Stimulated activated CD4-positive, alpha-beta T cell treated with anti-CD3 and anti-CD28 coated beads, Interleukin-12 subunit alpha, Interleukin-12 subunit beta, amount 100 ng/mL, for 4 hours (primary cell): ENCODE measurements at places on chromosomes 5 and 9.

DNA sequence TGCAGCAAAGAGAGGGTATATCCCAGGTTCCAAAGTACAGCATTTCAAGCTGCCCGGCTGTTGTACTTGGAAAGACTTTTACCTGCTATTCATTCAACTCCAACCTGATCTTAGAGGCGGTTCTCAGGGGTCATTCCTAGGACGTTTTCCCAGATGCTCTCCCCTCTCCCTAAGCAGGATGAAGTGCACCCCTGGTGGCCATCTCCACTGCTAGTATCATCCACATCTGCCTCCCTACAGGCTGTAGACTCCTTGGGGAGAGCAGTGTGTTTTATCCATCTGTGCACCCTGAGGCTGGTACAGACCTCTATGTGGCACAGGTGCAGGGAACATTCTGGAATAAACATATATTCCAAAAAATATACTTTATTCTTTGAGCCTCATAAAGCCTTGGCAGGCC, 56.8 kb downstream of the PTPN3 start:
- no peak for DNase-seq

- no peak for DNase-seq
These were observed 66.9 kb downstream of the RFX3 start for GRCh38 chr9:3458806-3459475.

- DNase-seq, result no peak
These were observed 238.3 kb upstream of the EDIL3 start for GRCh38 chr5:84623019-84623418.

DNA sequence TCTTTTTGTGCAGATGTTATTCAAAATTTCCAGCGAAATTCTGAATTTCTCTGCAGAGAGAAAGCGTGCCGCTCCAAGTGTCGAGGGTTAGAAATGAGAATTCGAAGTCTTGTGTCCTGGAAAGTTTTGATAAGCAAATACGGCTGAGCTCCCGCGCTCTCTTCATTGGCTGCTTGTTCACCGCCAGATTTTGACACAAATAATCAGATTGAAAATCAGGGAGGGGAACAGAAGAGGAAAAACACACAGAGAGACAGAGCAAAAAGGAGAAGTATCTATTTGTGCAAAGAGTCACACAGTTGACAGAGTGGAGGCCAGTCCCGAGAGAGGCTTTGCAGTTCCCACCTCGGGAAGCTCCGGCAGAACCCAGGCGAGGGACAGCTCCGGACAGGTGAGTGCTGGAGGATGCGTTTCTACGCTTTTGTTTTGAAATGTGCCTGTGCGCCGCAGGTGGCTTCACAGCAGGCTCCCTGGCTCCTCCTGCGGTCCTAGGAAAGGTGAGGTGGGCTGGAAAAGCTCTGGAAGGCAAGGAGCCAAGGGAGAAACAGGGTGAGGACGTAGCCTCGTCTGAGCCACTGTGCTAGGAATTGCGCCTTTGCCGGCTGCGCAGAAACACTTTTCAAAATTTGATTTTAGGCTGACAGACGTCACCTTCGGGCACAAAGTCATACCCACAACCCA, at the start of gene GFI1B:
Gene GFI1B (plus strand): TSS at position 244 of the 681 bp plus-strand sequence. CDS start 7,985 bp downstream, outside the sequence.
- DNase-seq, result no peak

GRCh38 chr9:112034216-112034611, 137.6 kb downstream of the UGCG start:
- no peak for DNase-seq

DNA sequence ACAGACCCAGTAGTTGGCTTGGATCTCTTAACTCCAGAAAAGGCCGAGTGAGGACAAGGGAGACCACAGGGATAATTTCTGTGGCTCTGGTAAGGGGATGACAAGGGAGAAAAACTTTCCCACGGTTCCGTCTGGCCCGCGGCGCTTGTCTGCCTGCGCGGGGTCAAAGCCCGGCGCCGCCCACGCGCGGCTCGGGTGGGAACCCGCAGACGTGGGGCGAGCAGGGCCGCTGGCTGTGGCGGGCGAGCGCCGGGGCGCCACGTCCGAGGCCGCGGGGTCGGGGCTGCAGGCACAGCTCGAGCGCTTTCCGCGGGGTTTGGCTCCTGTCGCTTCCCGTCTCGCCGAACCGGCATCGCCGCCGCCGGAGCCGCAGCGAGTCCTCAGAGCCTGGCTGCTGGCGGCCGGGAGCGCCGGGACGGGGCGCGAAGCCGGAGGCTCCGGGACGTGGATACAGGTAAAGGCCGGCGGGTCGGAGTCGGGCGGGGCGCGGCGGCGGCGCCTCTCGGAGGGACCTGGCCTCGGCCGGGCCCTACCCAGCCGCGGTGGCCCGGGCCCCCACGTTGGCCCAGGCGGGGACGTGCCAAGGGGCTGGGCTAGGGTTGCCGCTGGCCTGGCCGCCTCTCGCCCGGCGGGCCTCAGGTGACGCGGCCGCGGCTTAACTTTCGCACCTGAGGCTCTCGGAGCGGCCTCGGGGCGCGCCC, at the start of gene RNF180:
Gene RNF180 (plus strand): TSS at position 344 of the 701 bp plus-strand sequence. CDS start 34,965 bp downstream, outside the sequence.
- DNase-seq, result no peak

GRCh38 chr5:142110046-142110531, 1.5 kb downstream of the NDFIP1 start:
- no peak for DNase-seq

GRCh38 chr5:171122372-171122771, 186.7 kb upstream of the TLX3 start:
- DNase-seq, result no peak

- no peak for DNase-seq
These were observed 1339.3 kb downstream of the EFNA5 start for GRCh38 chr5:106331415-106331814.

DNA sequence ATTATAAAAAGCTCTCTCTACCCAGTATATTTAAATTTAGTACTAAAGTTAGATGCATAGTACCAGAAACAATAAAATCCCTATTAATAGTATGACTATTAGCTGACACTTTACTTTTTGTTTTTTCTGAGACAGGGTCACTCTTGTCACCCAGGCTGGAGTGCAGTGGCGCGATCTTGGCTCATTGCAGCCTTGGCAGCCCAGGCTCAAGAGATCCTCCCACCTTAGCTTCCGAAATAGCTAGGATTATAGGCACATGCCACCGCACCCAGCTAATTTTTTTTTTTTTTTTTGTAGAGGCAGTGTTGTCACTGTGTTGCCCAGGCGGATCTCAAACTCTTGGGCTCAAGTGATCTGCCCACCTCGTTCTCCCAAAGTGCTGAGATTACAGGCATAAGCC, 8.0 kb downstream of the CCNG1 start:
- no peak for DNase-seq

GRCh38 chr5:93916872-93917271, 175.5 kb upstream of the POU5F2 start:
- no peak for DNase-seq

DNA sequence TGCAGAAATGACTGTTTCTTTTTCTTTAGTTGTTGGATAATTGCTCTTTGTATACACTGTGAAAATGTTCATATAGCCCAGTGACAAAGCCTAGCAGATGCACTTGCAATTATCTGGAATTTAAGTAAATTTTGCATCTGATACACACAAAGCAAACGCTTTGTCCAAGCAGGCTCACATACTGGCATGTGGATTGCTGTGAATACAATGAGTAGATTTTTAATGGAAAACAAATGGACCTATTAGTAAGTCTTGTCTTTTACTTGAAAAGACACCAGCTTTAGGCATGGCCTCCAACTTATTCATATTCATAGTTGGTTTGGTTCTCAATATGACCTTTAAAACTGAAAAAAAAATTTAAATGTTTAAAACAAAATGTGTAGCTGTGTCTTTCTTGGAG, 1299.8 kb upstream of the WWC1 start:
- no peak for DNase-seq

DNA sequence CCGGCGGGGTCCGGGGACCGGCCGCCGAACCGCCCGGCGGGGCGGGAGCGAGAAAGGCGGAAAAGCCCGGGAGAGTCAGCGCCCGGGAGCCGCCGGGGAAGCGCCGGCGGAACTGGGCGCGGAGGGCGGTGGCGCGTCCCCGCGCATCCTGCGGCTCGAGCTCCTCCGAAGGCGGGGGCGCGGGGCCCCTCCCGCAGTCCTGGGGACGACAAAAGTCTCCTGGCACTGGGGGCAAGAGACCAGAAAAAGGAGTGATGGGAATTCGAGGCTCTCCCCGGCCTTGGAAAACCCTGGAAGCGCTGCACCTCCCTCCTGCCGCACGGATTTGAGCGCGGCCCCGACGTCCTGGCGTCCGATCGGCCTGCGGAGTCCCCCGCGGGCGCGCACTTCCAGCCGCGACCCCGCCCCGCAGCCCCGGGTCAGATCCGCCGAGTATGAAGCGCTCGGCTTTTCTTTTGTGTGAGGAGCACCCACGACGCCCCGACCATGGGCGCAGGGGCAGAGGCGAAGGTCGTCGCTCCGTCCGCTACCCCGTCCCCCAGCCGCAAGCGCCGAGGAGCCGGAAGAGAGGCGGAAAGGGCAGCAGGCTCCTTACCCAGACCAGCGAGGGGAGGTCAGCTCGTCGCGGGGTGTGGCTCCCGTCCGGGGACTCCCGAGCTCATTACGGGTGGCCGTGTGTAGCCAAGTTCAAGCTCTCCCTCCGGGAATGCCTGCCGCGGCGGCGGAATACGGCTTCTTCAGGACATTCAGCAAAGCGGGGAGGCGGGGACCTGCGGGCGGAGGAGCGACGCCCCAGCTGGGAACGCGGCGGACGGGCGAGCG, at the start of gene EPB41L4A:
Gene EPB41L4A (minus strand): TSS at position 114 of the 822 bp plus-strand sequence. CDS start 238 bp downstream, outside the sequence.
- no peak for DNase-seq

DNA sequence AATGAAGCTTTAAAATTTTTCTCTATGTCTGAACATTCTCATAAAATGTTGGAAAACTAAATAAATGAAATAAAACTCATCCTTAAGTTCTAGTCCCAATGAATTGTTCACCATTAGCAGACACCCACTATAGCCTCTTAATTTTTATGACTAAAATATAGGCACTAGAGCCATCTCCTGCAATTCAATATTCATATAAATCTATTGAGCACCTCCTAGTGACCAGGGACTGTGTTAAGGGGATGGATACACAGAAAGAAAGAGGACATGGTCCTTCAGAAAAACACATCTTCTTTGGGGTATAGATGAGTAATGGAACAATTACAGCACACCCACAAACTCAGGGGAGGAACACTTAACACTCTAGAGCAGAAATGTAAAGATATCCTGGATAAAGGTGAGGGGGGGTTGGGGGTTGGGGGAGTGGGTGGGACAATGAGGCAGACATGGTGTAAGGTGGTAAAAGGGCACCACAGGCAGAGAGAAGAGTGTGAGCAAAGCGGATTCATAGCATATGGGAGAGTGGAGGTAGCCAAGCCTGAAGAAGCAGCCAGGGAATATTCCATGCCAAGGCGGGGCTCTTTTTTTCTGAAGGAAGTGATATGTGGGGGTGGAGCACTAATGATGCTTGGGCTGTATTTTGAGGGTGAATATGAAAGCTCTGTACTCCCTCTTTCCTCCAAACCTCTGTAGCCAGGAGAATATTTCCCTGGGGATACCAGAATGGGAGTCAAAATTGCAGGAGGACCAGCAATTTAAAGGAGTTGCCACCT, 3.3 kb upstream of the GDA start:
- DNase-seq, result no peak

DNA sequence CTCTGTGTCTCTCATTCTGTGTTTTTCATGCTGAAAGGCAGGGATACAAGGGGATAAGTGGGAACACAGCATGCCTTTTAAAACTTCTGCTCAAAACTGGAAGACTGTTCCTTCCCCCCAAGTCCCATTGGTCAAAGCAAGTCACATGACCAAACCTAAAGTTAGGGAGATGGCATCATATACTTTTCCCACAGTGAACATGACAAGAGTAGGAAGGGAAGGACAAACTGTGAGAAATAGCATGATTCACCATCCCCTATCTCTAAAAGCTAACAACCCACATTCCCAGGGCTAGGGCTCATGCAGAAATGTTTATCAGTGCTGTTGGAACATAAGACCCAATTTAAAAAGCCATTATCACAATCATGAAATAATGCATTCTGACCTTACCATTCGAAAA, 24.2 kb upstream of the SHISAL2B start:
- DNase-seq, result no peak

DNA sequence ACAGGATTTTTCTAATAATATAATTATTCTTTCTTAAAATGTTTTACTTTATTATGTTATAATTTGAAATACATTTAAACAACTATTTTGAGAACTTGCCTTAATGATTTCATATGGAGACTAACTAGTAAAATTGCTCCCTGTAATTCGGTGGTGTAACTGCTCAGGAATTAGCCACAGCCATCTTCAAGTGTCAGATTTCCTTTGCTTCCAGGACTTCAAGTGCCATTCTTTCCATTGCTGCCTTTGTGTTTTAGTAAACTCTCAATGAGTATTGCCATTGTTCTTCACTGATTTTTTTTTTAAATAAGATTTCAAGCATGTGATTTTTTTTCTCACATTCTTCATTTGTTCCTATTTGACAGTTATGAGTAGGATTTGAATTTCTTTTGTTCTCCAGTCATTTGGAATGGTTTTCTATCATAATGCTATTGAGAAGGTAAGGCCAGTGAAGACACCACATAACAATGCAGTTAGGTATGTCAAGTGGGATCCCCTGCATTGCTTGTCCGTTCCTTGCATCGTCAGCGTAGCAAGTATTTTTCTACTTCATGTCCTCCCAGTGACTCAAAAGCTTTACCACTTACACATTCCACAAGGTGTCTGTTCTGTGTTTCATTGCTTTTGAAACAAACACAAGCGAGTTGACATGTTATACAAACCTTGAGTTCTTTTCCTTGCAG, 83.7 kb downstream of the LNPEP start:
- no peak for DNase-seq

- DNase-seq, result no peak
These were observed 39.8 kb downstream of the RBM27 start for GRCh38 chr5:146243247-146243646.

DNA sequence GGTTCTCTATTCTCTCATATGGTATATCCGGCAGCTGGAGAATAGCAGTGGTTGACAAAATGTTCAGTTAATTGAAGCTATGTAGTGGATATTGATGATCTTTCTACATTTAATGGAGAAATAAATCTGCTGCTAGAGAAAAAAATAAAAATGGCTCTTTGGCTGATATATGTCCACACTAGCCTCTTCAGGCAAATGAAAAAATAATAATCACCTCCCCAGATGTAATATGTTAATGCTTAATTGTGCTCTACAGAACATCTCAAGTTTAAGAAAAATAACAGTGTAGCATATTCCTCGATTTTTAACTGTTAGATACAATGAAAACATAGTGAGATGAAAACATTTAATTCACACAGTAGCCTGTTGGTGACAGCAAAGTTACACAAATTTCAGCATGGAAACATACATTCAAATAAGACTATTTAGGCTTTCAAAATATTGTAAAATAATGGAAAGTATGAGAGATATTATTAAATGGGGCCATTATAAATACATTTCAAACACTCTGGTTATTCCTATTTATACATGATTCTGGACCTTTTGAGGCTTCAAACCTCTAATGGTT, 543.0 kb downstream of the MAT2B start:
- no peak for DNase-seq
